Ecto neural progenitor cell (in vitro differentiated cells): ENCODE measurements at places on chromosomes 13 and 19.

- no peak for DNase-seq
Observed at GRCh38 chr19:48720251-48720612, 707 bp upstream of the MAMSTR start.

- DNase-seq: no peak
Observed at GRCh38 chr19:47331490-47331889, 485 bp upstream of the C5AR2 start.

- DNase-seq: no peak
Observed at GRCh38 chr13:108322206-108322824, 52.8 kb downstream of the TNFSF13B start.

DNA sequence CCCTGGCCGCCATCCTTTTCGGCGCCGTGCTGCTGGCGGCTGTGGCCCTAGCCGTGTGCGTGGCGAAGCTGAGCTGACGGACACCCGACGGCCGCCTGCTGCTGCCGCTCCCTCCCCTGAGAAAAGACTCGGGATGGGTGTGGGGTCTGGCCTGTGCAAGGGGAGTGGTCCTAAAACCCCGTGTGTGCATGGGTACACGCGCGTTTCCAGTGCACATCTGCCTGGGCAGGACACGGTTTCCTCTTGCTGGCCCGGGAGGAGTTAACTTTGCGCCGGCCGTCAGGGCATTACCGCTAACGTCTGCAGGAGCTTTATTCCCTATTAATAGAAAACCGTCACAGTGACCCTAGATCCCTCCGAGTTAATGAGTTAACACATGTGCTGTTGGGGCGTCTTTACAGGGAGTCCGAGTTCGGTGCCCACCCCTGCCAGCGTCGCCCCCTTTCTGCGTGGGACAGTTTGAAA lies 1.3 kb downstream of the RGS9BP start:
- DNase-seq: peak; percentile 58

- DNase-seq: peak; percentile 75
Observed at GRCh38 chr19:2488942-2489731, 13.2 kb downstream of the GADD45B start.
